ENCODE measurements at places on chromosomes 5 and 9.
A peak's percentile ranks its signal among the peaks of the same experiment; 100 is the strongest.

GRCh38 chr5:172293054-172293744 lies 9.6 kb upstream of the UBTD2 start:
- DNase-seq = peak; percentile 75

GRCh38 chr9:78311075-78311474 lies 14.2 kb downstream of the PSAT1 start:
- no peak for DNase-seq

- no peak for DNase-seq
Measured at GRCh38 chr5:135360278-135361274, 38.5 kb downstream of the MACROH2A1 start.

DNA sequence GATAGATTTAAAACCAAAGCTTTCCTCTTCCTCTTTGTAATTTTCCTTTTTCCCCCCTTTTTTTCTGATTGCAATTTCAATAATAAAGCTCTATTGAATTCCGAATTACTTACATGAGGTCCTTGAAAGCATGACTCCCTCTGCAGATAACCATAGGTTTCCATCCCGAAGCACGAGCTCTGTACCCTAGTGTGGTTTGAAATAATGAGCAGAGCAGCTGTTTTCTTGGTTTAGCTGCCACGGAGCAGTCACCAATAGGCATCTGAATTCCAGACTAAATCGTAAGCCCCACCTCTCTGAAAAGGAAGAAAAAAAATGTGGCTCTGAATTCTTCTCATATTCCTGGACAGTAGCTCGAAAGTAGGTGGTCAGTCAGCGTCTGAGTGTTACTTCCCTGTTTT lies 18.5 kb upstream of the GNE start:
- DNase-seq = peak; percentile 74

DNA sequence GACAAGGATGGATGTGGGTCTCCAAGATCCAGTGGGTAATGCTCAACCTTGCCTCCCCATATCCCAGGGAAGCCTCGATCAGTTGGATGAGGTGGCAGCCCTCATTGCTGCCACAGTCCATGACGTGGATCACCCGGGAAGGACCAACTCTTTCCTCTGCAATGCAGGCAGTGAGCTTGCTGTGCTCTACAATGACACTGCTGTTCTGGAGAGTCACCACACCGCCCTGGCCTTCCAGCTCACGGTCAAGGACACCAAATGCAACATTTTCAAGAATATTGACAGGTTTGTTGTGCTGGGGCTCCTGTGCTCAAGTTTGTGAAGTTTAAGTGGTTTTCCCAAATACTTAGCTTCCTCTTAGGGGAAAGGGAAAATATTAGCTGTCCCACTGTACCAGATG lies 74.0 kb downstream of the WDR41 start:
- DNase-seq = no peak

- no peak for DNase-seq
Measured at GRCh38 chr9:130423272-130423671, 21.5 kb upstream of the ASS1 start.

DNA sequence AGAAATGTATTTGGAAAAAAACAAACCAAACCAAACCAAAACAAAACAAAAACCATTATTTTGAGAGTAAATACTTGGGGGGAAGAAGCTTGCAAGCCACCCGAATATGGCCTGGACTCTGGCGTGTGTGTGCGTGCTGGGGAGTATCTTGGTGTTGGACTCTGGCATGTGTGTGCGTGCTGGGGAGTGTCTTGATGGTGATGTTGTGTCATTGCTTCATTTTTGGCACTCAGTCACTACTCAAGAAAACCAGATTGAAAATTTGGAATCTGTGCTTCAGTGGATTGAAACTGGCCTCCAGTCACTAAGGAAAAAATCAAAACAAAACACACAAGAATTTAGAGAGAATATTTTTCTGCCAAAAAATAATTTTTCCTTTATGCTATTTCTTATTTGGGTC lies 76.1 kb downstream of the ARRDC3 start:
- peak; percentile 89 for DNase-seq

DNA sequence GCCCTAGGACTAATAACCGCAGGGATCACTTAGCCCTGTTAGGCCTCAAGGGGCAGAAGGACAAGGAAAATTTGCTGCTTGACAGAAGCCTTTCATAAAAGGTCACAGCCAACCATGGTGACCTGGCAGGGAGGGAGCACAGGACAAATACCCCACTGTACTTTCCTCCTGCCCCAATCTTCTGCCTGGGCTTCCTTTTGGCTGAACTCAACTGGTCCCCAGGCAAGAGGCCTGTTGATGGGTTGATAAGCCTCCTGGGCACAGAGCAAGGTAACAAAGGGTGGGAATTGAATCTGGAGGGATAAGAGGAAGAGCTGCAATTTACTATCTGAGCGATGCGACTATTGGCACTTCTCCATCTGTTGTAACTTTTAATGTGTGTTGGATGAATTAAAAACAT lies 392.9 kb downstream of the RASEF start:
- no peak for DNase-seq

GRCh38 chr9:136644593-136645351 lies 17.9 kb upstream of the EGFL7 start:
- DNase-seq = peak; percentile 52

- DNase-seq = peak; percentile 6
Measured at GRCh38 chr5:71719063-71719964, at the start of gene CARTPT. Gene CARTPT (plus strand): TSS chr5:71719275. CDS start chr5:71719294, 19 bp downstream.

GRCh38 chr5:140996060-140996459 lies 29.8 kb downstream of the PCDHAC2 start:
- no peak for DNase-seq

DNA sequence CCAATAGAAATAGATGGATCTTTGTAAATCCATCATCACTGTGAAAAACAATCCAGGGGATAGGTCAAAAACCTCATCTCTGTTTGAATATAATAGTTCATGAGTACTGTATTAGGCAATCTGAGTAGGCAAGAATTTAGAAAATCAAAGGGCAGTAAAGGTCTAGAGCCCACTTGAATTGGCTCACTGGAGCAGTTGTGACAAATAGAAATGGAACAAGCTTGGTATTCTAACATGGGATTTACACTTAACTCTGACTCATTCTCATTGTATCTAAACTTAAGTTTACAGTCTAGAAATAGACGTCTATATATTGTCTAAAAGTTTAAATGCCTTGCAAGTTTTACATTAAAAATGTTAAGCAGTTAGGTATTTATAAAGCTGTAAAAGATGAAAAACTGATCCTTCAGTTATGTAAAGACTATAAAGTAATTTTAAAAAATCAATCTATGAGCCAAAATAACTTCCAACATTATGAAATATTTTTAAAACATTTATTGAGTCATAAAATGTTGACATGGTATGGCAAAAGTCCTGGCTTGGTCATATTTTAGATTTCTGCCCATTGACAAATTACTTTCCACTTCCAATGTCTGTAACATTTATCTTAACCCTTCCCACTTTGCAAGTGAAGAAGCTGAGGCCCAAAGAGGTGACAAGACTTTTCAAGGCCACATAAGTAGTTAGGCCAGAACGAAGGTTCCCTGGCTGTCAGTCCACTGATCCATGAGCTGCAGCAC lies 203.7 kb upstream of the NREP start:
- DNase-seq = peak; percentile 70

DNA sequence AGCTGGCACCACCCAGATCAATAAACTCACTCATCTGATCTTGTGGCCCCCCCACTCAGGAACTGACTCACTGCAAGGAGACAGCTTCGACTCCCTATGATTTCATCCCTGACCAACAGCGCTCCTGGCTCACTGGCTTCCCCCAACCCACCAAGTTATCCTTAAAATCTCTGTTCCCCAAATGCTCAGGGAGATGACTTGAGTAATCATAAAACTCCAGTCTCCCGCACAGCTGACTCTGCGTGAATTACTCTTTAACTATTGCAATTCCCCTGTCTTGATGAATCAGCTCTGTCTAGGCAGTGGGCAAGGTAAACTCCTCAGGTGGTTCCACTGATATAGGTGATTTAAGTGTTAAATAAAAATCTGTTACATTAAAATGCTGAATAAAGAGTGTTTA lies 1.9 kb upstream of the TRIM32 start:
- peak; percentile 27 for DNase-seq

DNA sequence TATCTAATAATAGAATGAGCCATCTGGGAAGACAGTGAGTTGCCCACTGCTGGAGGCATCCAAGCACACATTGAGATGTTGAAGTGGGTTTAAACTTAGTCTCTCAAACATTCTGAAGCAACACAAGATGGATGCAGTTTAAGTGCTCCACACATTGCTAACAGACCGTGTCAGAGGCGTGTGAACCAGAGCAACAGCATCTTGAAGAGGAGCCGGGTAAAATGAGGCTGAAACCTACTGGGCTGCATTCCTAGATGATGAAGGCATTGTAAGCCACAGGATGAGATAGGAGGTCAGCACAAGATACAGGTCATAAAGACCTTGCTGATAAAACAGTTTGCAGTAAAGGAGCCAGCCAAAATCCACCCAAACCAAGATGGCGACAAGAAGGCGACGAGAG lies 73.5 kb upstream of the TMEM215 start:
- DNase-seq = no peak

GRCh38 chr9:655875-656274 lies 185.6 kb upstream of the DMRT1 start:
- peak; percentile 76 for DNase-seq

GRCh38 chr5:180600554-180601041 lies 9.3 kb upstream of the SCGB3A1 start:
- no peak for DNase-seq
